ENCODE measurements at places on chromosomes 5 and 9. TPM values are rescaled to one million over a fixed set of nuclear protein-coding genes. Genes with fewer than 3 reads are reported as not detected.

The SUB1 gene
- total RNA-seq = 344 TPM

The RELL2 gene
- total RNA-seq = 11.4 TPM

The COL5A1 gene
- total RNA-seq = 0.50 TPM

The OTP gene
- not detected for total RNA-seq

Measured in CD4-positive, alpha-beta T cell (primary cell).